Stimulated activated CD8-positive, alpha-beta memory T cell treated with anti-CD3 and anti-CD28 coated beads, Interleukin-12 subunit alpha, Interleukin-12 subunit beta, amount 100 ng/mL, for 1 hour (primary cell): ENCODE measurements at places on chromosomes 3 and 15.

- no peak for DNase-seq
Measured at GRCh38 chr3:152257563-152258035, 11.1 kb upstream of the MBNL1 start.

- no peak for DNase-seq
Measured at GRCh38 chr3:78858910-78859309, 908.9 kb downstream of the ROBO1 start.

DNA sequence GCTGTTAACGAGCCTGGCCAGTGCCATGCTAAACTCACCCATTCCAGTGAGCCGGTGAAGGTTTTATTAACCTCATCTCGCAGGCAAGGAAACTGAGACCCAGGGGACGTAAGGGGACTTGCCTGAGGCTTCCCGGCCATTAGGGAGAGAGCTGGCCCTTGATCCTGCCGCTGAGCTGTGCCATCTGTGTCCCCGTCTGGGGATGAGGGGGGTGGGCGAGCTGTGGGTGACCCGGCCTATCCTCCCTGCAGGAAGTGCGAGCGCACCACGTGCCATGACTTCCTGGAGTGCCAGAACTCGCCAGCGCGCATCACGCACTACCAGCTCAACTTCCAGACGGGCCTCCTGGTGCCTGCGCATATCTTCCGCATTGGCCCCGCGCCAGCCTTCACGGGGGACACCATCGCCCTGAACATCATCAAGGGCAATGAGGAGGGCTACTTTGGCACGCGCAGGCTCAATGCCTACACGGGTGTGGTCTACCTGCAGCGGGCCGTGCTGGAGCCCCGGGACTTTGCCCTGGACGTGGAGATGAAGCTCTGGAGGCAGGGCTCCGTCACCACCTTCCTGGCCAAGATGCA, 88.5 kb downstream of the FBLN2 start:
- DNase-seq: no peak

DNA sequence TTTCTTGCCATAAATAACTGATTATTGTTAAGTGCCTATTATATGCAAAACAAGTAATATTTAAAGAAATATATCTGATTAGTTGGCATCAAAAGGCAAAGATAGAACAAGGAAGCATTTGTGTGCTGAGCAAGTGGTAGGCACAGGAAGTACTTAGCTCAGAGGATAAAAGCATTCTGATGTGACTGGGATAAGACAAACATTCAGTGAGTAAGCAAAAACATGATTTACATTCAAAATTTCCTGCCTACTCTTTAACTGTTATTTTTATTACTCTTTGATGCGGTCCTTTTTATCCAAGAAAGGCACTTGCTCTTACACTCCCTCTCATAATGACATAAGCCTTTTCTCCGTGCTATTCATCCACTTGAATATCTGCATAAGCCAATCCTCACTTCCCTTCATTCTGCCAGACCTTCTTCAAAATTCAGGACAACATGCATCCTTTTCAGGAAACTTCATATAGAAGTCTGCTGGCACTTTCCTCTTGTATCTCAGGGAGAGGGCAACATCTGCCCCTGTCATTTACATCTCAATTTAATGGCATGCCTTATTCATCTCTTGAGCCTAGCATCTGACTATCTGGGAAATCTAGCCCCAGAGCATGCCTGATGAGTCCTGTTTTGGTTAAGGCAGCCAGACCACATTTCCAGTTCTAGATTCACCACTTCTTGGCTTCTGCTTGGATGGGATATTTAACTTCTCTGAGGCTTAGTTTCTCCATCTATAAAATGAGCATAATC, 478.2 kb upstream of the ROBO2 start:
- DNase-seq: no peak

GRCh38 chr3:115659253-115660220, 36.2 kb downstream of the GAP43 start:
- no peak for DNase-seq

DNA sequence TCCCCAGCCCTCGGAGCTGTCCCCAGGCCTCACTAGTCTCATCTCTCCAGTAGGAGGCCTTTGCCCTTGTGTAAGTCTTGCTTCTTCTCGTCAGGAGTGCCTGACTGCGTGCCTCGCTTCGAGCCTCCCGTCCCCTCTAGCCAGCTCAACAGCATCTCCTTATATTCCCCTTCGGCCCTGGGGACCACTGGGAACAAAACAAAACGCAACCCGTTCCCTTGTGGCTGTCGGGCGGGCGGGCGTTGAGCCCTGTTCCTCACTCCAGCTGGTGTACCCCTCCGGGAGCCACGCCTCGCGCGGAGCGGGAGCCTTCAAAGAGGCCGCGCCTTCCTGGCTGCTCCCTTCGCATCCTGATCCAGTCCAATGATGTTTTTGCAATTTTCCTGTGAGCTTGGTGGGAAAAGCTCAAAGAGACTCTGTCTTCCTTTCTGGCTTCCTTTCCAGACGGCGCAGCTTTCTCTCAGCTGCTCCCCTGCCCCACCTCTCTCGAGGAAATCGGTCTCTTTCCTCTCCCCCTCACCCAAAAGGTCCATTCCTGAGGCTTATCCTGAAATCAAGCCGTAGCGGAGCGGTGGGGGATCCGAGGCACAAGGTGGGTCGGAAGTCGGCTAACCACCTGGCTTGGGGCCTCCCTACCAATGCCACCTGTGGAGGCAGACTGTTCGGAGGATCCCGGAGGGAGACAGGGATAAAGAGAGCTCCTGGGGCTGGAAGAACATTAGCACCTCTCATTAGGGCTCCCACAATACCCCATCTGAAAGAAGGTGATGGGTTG, 33.4 kb upstream of the SRP14 start:
- no peak for DNase-seq

DNA sequence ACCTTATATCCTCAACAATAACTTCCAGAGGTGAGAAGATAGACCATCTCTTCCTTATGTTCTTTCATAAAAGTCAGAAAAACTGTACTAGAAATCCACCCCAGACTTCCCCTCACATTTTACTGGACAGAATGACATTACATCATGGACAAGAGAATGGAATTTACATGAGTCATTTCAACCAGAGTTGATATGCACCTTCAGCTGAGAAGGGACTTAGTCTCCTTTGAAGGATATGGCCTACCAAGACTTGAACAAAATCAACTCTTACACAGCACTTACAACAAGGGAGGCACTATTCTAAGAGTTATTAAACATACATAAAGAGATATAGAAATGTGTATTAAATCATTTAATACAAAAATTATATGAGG, 380.0 kb upstream of the DPH6 start:
- DNase-seq: no peak

DNA sequence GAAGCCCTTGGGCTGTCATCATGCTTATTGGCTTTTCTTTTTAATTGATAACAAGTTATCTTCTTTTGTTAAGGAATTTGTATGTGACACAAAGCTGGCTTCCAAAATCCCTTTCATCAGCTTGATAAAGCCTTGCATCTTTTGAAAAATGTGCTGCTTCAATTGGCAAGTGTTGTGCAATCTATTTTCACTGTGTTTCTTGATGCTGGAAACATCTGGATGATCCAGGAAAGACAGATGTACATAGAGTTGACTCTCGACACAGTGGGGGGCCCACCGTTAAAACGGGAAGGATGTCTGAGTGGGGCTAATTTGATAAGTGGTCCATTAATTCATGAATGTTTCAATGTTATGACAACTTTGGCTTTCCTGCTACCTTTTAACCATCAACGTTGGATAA, 158.3 kb upstream of the WNT5A start:
- no peak for DNase-seq

DNA sequence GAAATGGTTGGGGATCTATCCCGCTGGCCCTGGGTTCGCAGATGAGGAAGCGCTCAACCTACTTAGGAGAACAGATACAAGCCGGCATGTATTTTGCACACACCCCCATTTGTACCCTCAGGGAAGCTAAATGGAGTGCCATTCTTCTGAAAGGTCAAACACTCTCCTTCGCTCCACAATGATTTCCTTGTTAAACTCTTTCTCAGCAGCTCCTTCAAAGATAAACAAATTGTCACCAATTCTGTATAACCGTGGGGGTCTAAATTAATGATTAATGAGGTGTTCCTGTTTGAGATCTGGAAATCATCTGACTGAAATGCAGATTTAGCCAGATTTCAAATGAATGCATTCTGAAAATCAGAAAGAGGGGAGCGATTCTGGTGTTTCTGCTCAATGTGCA, 124.0 kb downstream of the MEGF11 start:
- no peak for DNase-seq

DNA sequence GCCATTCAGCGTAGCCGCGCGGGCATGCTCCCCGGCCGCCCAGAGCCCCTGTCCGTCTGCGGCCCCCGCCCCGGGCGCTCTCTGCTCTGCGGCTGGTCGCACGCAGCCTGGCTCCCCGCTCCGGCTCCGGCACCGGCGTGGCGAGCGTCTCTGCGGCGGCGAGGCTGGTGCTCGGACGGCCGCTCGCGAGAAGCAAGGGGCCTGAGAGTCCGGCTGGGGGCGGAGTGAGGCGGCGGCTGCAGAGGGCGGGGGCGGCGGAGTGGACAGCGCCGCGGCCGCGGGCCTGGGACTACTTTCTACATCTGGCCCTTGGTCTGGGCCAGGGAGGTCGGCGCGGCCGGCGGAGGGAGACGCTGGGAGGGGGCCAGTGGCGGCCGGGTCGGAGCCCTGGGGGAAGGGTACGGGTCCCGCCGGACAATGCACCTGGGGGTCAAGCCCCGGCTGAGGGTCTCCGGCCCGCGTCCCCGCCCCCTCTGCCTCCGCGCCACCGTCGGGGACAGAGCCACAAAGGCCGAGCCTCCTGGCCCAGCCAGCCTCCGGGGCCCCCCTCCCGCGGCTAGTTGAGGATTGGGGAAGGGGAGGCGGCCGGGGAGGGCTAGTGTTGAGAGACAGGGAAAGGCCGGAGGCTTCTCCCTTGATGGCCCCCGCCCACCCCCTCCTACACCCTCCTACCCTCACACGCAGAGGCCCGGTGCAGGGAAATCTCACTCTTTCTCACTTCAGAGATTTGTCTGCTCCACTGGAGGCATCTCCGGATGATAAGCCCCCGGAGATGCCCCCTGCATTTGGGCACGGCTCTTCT, at the start of gene PRTG:
PRTG (minus strand) TSS at position 226 of the 802 bp plus-strand sequence; CDS start at position 5, 221 bp downstream.
- DNase-seq: no peak
